Psoas muscle (tissue), 8 donors: ENCODE measurements at places on chromosomes 16 and 17. TPM values are rescaled to one million over a fixed set of nuclear protein-coding genes. Genes with fewer than 3 reads are reported as not detected.

Gene GNG13
- total RNA-seq = not detected

Gene PTX4
- not detected for total RNA-seq

Gene TAT
- total RNA-seq = 0.26 TPM

DNA sequence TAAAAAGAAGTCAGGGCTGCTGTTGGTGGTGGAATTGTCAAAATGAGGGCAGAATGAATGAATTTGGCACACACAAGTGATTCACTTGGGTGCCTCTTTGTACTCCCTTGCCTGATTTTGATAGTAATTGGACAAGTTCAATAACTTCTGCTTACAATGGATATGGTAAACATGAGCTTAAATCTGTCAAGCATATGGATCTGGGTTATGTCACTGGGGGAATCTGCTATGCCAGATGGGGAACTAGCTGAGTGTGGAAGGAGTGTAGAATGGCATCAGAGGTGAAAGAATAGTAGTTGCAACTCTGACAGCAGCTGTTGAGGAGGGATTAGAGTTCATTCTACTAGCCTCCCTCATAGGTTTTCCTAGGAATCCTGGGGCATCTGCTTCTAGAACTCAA lies 724.2 kb upstream of the CDH8 start:
- H3K4me3 ChIP-seq = no peak overlapping the region
- no peak overlapping the region for H3K27ac ChIP-seq
- no peak for DNase-seq
- H3K27me3 ChIP-seq = no peaks in the 10 kb centered on the region
- H3K4me1 ChIP-seq = no peaks in the 10 kb centered on the region
- no peaks in the 10 kb centered on the region for H3K36me3 ChIP-seq

- DNase-seq = no peak
- peaks cover 61% of the 10 kb centered on the region for H3K36me3 ChIP-seq
- H3K4me1 ChIP-seq = no peaks in the 10 kb centered on the region
- H3K27me3 ChIP-seq = no peaks in the 10 kb centered on the region
Observed at GRCh38 chr16:56824331-56824730, 40.7 kb upstream of the SLC12A3 start.

DNA sequence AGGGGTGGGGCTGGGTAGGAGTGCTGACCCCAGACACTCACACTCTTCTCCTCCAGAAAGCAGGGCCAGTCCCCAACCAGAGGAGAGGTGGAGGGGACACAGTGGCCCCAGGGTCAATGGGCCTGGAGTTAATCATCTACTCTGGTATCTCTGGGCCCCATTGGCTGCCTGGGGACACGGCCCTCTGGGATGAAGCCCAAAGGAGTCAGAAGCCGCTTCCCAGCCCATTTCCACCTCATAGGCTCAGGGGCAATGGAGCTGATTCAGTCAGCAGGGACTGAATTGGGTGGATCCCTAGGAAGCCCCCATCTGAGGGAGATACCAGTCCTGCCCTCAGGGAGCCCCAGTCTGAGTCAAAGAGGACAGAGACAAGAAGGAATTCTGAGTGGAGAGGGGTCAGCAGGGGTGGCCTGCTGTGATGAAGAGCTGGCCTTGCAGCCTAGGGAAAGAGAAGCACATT lies 2.9 kb upstream of the NAGS start:
- H3K27ac ChIP-seq = no peak overlapping the region
- H3K27me3 ChIP-seq = peaks cover 44% of the 10 kb centered on the region
- DNase-seq = peak; percentile 23
- no peaks in the 10 kb centered on the region for H3K36me3 ChIP-seq
- peaks cover 17% of the 10 kb centered on the region for H3K4me1 ChIP-seq

DNA sequence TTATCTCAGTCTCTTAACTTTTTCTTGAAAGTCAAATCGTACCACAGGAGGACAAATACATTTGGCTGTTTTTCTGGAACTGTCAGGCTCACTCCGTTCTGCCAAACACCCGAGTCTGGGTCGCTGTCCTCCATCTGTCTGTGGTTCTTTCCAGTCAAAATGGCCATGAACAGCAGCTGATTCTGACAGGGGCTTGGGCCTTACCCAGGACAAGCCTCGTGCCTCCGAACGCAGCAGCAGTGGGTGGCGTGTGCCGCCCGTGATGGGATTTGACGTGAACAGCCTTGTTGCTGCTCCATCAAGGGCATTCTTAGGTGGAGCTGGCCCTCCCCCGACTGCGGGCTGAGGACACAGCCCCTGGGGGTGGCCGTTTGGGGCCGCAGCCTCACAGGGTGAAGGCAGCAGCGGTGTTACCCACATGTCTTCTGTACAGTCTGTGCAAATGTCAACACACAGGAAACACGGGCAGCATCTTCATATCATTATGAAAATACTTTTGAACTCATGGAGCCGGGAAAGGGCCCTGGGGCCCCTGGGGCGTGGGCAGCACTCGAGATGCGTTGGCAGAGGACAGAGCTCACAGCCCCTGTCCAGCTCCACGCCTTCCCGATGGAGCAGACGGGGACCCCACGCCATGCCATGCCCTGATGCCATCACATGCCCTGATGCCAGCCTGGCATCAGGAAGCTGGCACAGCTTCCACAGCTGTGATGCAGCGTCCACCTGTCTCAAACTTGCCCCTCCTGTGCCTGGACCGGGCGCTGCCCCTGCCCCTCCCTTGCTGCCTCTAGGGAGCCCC lies 8.6 kb upstream of the ACSF3 start:
- no peaks in the 10 kb centered on the region for H3K4me1 ChIP-seq
- peaks cover 73% of the 10 kb centered on the region for H3K27me3 ChIP-seq
- no peak overlapping the region for H3K4me3 ChIP-seq
- no peak overlapping the region for H3K27ac ChIP-seq
- DNase-seq = no peak

DNA sequence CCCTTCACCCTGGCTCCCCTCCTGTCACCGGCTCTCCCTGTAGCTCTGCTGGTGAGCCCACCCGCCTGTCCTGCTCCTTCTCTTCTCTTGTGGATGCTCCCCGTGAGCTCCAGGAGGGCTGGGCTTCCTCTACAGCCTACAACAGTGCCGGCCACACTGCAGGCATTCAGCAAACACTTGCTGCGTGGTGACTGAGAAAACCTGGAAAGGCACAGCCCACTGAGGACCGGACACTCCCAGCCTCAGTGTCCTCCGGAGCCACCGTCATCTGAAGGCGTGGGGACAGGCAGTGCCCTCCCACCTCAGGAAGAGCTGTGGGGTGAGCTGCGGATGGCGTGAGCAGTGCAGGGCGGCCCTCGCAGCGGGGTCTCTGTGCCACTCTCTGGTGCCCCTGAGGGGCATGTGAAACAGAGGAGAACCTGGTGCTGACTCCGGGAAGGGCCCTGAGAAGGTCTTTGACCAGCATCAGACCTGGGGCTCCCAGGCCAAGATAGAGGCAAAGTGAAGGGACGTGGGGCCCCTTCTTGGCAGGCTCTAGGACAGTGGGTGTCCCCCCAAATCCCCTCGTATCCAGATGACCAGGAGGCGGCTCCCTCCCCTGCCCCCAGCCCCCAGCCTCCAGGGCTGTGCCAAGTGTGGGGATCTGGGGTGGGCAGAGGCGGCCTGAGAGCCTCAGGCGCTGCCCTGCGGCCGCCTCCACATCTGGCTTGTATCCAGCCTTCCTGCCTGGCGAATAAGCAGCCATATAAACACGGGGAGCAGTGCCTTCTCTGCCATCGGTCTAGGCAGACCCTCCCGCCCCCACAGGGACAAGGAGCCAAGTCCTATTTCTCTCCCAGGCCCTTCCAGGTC lies 44.0 kb upstream of the PABPN1L start:
- no peak for DNase-seq
- peak overlapping the region; percentile 36 for H3K27ac ChIP-seq
- H3K27me3 ChIP-seq = no peaks in the 10 kb centered on the region
- no peak overlapping the region for H3K4me3 ChIP-seq
- no peaks in the 10 kb centered on the region for H3K4me1 ChIP-seq
